Activated CD8-positive, alpha-beta T cell treated with anti-CD3 and anti-CD28 coated beads, Interleukin-2, amount 10 ng/mL, durations not matched to agents 7 days and 5 days (primary cell): ENCODE measurements at places on chromosomes 1 and 21. TPM values are rescaled to one million over a fixed set of nuclear protein-coding genes. Genes with fewer than 3 reads are reported as not detected.

LRRIQ3 gene
- 0.37 TPM for total RNA-seq

ADAMTS1 gene
- 1.4 TPM for total RNA-seq

DNA sequence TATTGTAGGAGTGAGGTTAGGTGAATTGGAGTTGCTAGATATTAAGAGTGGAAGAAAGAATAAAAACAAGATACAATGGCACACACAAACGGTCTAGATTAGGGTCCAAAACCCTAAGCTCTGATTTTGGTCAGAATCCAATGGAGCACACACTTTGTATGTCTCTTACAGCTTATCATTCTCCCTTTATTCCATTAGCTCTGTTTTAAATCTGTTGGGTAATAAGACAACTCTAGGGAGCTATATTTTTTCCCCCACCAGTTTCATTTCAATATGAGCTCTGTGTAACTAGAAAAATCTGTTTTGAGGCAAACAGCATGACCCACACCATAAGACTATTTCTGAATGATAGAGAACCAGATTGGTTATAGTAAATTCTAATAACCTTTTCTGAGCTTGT lies 465.6 kb downstream of the ADGRL2 start:
- DNase-seq: no peak

GRCh38 chr1:16231331-16232315 lies 5.4 kb downstream of the CPLANE2 start:
- DNase-seq: no peak
